Stimulated activated CD8-positive, alpha-beta memory T cell treated with anti-CD3 and anti-CD28 coated beads, Interleukin-7, amount 100 ng/mL, for 1 hour (primary cell): ENCODE measurements at places on chromosomes 4 and X.

DNA sequence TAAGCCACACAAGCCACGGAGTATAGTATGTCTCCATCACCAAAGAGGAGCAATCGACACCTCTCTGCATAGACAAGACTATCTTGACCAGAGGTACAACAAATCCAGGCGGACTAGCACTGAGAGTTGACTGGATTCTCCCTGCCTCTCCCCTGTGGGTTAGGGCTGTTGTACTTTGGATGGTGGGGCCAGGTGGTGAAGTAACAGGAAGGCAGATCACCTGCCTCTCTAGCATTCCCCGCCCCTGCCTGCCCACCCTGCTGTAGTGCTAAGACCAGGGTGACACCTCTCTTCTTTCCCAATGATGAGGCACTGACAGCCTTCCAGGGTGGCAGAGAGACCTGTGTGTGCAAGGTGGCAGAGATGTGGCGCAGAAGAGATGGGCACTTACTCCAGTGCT lies 47.5 kb upstream of the TRIM2 start:
- no peak for DNase-seq

- no peak for DNase-seq
These were observed 47.2 kb downstream of the EDNRA start for GRCh38 chr4:147528054-147528453.

- DNase-seq = no peak
These were observed 48.6 kb downstream of the RPGR start for GRCh38 chrX:38278682-38279081.

DNA sequence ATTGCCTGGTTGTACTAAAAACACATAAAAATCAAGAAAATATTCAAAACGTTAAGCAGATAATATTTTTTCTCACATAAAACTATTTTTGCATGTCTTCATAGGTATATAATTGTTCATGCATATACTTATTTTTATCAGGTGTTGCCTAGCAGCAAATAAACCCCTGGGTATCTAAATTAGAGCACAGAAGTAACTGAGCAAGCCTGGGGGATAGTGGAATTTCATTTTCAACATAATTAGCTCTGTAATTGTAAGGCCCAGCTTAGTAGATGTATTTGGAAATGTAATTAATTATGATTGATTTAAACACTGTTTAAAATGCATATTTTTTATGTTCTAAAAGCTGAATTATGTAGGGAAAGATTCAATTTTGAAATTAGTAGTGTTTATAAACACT lies 82.9 kb downstream of the ANKRD50 start:
- no peak for DNase-seq

GRCh38 chrX:75963774-75964173 lies 178.7 kb upstream of the MAGEE2 start:
- no peak for DNase-seq
